ENCODE measurements at places on chromosomes 16 and 17. TPM values are rescaled to one million over a fixed set of nuclear protein-coding genes. Genes with fewer than 3 reads are reported as not detected.

ATP1B2 gene
- not detected for total RNA-seq

IFI35 gene
- total RNA-seq = 33.4 TPM

RNF227 gene
- 1.2 TPM for total RNA-seq

PLCD3 gene
- 35.3 TPM for total RNA-seq

Measured in glomerular endothelial cell (primary cell).